ENCODE measurements at places on chromosomes 5 and 9.

- DNase-seq: no peak
Measured at GRCh38 chr5:58717303-58718007, 134.6 kb downstream of the RAB3C start.

GRCh38 chr5:58360794-58361193 lies 99.1 kb downstream of the PLK2 start:
- DNase-seq: no peak

GRCh38 chr5:96294884-96295202 lies 138.2 kb downstream of the PCSK1 start:
- DNase-seq: no peak

DNA sequence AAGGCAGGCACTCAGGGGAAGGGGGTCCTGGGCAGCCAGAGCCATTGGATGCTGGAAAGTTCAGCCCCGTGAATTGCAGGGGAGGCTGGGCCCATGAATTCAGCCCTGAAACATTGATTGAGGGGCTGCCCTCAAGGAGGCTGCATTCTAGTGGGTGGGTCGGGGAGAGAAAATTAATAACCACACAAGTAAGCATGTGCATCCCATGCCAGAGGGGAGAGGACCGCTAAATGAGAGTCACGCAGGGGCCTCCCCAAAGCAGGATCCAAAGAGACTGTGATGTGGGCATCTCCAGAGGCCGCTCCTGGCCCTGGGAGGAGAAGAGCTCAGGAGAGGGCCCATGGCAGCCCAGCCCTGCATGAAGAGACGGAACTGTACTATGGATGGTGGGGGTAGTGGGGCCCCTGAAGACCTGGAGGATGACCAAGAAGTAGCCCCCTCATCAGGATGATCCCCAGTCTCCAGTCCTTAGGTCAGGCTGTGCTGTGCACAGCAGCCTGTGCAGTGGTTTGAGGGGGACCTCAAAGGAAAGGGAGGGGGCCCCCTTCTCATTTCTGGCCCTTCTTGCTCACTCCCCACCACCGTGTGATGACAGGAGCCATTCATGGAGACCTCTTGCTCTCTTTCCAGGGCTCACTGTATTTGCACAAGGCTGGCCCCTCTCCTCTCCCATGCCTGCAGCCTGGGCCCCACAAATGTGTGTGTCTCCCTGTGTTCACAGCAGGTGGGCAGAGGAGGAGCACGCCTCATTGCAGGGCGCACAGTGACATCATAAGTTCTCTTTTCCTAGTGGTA lies 233.6 kb upstream of the IRX1 start:
- DNase-seq: no peak

GRCh38 chr5:4295663-4296339 lies 700.2 kb downstream of the IRX1 start:
- no peak for DNase-seq

DNA sequence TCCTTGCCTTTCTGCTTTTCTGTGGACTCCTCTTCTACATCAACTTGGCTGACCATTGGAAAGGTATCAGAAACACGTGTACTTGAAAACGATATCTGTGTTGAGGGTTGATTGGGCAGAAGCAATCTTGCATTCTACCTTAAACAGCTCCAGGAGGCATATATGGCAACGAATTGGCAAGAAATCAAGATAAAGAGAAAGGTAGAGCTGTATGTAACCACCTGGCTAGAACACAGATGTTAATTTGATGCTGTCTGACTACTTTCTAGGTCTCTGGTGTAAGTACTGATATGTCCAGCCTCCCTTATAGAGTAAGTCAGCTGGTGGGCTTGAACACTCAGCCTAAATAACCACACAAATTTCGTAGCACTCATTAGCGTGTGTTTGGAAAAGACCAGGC lies 1.3 kb downstream of the MAN1B1 start:
- no peak for DNase-seq

GRCh38 chr5:16065831-16066230 lies 113.8 kb downstream of the MARCHF11 start:
- no peak for DNase-seq

DNA sequence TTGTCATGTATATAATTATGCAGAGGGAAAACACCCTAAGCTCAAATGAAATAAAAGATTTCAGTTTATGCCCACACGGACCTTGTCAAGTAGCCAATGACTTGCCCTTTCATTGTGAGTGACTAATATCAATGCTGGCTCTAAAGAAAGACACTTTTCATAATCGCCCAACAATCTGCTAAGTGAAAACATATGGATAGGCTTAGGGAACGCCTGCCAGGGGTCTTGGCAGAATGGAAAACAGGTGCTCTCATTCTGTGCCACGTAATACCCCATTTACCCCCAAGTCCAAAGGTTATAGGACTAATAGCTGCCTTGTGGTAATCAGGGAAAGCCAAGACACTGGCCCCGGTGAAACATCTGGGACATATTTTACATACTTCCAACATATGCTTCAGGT lies 157.7 kb downstream of the SLF1 start:
- no peak for DNase-seq

DNA sequence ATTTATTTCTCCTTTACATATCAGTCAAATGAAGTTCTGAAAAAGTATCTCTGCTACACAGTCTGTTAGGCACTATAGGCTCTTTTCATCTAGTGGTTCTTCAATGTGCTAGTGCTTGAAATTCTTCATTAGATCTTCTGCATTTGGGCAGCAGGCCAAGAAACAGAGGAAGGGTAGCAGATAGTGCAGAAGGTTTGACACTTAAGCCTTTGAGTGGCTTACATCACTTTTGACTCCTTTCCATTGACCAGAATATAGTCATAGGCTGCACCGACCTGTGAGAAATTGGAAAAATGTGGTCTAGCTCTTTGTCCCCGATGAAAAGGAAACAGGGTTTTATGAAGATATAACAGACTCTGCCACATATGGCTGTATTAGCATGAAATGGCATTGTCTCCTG lies 459.5 kb upstream of the PTGER4 start:
- DNase-seq: no peak

DNA sequence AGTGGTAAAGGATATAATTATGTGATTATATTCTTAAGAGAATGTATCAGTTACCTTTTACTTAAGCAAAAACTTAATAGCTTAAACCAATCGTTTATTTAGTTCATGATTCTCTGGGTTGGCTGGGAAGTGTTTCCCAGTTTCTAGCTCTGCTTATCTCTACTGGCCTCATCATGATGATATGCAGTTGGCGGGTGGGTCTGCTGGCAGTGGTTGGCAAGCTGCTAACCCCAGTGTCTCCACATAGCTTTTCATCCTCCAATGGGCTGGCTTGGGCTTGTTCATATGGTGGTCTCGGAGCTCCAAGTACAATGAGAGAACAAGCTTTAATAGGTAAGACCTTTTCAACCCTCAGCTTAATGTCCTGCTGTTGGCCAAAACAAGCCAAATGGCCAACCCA lies 43.8 kb downstream of the ABLIM3 start:
- DNase-seq: no peak

DNA sequence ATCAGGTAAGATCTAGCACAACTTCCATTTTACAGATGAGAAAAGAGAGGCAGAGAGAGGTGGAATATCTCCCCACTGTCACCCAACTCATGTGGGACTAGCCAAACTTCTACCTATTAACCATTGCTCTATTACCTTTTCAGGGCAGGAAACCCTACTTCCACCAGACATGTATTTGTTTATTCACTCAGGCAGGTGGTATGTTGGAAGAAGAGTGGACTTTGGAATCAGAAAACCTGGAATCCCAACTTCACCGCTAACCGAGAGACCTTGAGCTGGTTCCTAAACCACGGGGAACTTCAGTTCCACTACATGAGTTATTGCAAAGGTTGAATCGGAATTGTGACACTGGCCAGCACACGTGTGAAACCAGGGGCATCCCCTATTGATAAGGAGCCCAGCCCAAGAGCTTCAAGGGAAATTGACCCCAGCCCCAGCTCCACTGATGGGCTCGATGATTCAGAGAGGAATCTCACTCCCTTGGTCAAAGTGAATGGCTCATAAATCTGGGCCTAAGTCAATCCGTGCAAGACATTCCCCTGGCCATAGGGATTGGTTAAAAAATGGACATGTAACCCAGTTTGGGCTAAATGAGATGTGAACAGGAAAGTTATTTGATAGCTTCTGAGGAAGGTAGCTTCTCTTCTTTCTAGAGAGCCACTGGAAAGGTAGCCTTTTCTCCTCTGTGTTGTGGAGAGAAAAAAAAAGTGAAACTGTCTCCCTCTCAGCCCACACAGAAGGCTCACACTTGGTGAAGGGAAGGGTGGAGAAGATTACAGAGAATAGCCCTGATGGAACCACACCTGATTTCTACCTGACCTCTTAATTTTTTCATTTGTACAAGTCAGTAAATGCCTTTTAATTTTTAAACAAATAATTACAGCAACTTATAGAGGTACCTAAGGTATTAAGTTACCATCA lies 5.5 kb upstream of the GLIS3 start:
- DNase-seq: no peak

- no peak for DNase-seq
Measured at GRCh38 chr9:130898552-130898852, 1.9 kb upstream of the QRFP start.

DNA sequence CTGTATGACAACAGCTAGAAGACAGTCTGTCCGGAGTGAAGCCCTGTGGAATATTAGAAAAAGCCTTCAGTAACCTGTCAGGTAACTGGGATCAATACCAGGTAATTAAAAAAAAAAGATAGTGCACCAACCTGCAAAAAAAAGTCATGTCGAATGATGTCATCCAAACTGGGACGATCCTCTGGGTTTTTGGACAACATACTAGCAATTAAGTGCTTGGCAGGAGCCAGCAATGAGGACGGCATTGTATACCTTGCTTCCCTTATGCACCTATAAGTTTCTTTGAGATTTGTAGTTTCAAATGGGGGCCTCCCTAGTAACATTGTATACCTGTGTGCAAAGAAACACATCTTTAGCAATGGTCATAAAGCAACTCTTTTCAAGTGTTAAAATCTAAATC lies 2.8 kb downstream of the PLK2 start:
- DNase-seq: no peak

- DNase-seq: no peak
Measured at GRCh38 chr9:113609562-113610318, 146.2 kb downstream of the RGS3 start.

- no peak for DNase-seq
Measured at GRCh38 chr9:90034071-90034470, 429.3 kb downstream of the GADD45G start.

GRCh38 chr5:172642051-172642409 lies 967 bp downstream of the NEURL1B start:
- no peak for DNase-seq

DNA sequence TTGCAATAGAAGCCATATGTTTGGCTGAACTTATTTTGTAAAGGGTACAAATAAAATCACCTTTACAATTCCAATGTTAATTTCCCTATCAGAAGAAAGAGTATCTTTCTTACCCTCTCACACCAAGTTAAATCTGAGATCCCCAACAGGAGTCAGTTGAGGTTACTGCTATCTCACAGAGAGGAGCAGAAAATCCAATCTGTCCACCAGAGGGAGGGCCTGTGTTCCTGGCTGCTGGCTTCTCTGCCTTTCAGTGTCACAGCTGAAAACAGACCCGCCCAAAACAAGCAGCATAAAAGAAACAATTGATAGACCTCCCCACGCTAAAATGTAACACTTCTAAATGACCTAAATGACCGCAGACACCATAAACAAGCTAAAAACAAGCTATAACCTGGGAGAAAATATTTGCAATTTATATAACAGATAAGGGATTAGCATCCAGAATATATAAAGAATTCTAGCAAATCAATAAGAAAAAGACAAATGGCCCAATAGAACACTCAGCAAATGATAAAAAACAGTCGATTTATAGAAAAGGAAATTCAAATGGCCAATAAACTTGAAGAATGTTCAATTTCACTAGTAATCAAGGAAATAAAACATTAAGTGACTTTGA lies 24.5 kb upstream of the MVB12B start:
- DNase-seq: no peak

DNA sequence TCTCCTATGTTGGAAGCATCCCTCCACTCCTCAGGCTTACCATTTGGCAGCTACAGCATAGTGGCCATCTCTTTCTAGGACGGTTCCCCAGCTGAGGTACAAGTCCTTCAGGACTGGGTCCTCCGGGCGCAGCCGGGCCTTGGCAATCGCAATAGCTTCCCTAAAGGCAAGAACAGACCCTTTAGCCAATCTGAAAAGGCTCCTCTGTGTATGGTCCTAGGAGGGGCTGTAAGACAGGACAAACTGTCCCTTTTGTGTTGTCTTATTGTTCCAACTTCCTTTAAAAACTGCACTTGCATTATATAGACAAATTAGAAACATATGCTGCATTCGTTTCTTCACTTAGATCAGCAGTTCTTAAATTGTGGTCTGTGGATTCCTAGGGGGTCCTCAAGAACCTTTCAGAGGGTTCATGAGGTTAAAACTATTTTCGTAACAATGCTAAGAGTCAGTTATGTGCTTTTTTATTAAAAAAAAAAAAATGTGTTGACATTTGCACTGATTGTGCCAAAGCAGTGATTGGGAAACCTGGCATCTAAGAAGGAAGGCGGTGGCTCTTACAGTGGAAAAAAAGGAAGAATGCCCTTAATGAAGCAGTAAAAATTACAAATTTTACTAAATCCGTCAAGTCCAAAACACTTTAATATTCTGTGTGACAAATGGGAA lies 38.7 kb downstream of the GEMIN5 start:
- DNase-seq: no peak

GRCh38 chr5:179258001-179258921 lies 87.0 kb downstream of the ADAMTS2 start:
- no peak for DNase-seq

DNA sequence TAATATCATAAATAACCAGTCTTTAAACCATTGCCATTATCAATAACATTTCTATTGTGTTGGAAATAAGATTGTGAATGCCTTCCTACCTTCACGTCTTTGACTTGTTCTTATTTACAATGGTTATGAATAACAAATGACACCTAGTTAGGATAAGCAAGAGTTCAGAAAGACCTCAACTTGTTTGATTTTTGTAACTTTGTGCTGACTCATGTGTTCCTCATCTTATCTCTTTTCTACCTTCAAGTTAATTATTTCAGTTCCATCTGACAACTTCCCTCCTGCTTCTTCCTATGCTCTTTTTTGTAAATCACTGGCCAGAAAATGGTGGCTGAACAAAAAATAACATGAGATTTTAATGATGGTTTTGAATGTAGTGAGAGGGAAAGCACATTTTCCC lies 538.5 kb upstream of the TUSC1 start:
- DNase-seq: no peak

- DNase-seq: peak; percentile 65
Measured at GRCh38 chr9:137241490-137242268, 592 bp downstream of the TUBB4B start.

GRCh38 chr9:99181621-99182020 lies 40.1 kb downstream of the ALG2 start:
- DNase-seq: peak; percentile 10

DNA sequence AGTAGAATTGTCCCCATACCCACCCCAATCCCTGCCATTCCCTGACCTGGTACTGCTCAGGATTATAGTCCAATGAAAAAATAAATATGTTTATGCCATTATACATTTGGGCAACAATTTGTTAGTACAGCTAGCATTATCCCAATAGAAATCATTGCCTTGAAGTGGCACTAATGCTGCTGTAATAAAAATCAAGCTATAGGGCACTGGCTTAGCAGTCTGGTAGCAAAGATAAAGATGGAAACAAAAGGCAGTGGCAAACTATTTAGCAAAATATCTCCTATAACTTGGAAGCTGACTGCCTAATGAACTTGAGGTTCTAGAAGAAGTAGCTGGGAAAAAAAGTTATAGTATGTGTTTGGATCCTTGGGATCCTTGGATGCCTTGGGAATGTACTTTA lies 2.2 kb upstream of the TOPORS start:
- no peak for DNase-seq

- no peak for DNase-seq
Measured at GRCh38 chr5:139426203-139426885, 13.0 kb downstream of the DNAJC18 start.

All from activated T-cell treated with anti-CD3 and anti-CD28 coated beads for 48 hours (primary cell).